Suppressor macrophage treated with lipopolysaccharide for 4 hours (primary cell): ENCODE measurements at places on chromosomes 12 and 14.

- no peak for DNase-seq
Measured at GRCh38 chr12:115451780-115452736, 768.1 kb upstream of the TBX3 start.

DNA sequence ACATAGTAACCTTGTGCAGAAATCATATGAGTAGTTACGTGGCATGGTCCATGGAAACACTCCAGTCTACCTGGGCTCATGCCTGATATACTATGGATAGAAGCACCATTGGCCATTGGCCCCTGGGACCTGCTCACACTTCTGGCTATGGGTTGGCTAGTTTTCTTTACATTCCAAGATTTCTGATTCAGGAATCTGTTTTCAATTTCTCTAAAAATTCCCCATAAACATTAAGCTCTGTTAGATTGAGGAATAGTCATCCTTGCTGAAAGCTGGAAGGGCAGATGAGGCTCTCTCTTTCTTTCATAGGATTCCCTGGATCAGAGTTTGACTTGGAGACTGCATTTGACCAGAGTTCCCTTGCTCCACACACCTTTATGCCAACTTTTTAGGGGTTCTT, 37.3 kb upstream of the RAP1B start:
- no peak for DNase-seq

- DNase-seq = no peak
Measured at GRCh38 chr14:36028218-36028617, 148.3 kb downstream of the PTCSC3 start.

DNA sequence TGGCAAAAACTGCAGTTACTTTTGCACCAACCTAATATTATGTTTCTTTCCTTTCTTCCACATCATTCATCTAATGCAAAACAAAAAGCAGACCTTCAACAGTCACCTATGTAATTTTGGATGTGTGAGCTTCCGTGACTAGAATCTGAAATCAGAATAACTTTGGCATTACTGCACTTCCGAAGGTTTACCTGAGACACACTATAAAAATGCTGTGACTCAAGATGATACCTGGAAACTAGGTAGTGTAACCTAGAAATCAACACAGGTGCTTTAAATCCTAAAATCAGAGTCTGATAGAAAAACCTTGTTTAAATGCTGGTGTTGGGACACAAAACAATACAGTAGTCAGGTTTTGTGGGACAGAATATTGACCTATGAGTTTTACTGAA, 2.2 kb downstream of the BTBD7 start:
- no peak for DNase-seq

DNA sequence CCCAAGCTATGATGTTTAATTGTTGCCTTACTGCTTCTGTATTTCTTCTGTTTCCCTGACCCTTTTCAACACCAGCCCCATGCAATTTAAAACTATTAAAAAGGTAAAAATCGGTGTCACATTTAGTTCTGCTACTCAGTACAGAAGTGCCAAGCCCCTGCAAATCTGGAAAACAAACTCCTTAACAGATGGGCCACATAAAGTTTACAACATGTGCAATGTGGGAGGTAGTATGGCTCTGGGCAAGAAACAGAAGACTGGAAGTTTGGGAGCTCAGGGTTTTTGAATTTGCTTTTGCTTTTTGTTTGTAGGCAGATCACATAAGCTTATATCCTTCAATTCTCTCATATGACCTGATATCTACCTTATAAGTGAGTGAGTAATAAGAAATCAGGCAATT, 404.0 kb upstream of the ATP2B1 start:
- DNase-seq = no peak

DNA sequence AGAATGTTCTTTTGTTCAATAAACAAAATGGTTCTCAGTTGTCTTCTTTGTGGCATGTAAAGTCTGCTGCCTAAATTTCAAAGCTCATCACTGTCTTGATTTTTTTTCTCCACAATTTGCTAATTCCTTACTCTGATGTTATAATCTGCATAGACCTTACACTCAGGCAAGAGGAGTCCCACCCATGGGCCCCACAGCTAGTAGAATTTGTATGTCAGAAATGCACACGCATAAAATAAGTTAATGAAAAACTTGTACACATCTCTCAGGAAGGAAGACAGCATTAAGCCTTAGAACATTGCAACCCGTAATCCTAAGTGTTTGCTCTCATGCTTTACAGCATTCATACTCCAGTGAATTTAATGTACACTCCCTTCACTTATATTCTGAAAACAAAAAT, 280.8 kb downstream of the ATXN7L3B start:
- DNase-seq = no peak

- DNase-seq = no peak
Measured at GRCh38 chr12:100789146-100789545, 5.4 kb upstream of the ANO4 start.

GRCh38 chr12:116709768-116710167, 28.1 kb downstream of the SPRING1 start:
- no peak for DNase-seq

DNA sequence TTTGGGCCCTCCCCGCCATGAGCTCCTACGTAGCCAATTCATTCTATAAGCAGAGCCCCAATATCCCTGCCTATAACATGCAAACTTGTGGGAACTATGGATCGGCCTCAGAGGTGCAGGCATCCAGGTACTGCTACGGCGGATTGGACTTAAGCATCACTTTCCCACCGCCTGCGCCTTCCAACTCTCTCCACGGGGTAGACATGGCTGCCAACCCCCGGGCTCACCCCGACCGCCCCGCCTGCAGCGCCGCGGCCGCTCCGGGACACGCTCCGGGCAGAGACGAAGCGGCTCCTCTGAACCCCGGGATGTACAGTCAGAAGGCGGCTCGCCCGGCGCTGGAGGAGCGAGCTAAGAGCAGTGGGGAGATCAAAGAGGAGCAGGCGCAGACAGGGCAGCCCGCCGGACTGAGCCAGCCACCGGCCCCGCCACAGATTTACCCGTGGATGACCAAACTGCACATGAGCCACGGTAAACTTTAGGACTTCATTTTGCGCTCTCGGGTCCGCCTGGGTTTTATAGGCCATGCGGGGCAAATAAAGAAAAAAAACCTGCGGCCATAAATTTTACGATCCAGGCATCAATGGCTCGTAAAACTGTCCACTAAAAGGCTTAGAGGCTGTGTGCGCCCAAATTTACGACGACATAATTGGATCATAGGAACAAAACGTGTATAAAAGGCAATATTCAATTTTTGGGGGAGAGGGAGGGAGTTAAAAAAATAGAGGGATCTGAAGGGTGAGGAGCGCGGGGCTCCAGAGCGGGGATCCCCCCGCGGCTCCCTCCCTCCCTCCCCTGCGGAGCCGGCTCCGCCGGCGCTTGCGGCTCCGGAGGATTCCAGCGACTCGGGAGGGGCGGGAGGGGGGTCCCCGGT, 493 bp downstream of the HOXC5 start:
- DNase-seq = no peak

DNA sequence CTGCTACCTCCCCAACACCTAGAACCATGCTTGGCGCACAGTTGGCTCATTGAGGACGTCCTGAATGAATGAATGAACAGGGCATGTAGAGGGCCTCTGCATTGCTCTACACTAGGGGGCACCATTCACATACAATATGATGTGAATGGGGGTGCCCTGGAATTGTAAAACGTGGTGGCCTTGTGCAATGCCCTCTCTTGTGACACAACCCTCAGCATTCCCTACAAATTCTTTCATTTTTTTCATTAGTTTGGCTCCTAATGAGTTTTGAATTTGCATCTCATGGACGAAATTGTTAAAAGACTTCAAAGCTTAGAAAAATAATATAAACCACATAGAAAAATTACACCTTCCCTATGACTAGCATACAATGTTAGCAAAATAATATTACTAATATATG, 2.3 kb upstream of the DIO2 start:
- peak; percentile 40 for DNase-seq

DNA sequence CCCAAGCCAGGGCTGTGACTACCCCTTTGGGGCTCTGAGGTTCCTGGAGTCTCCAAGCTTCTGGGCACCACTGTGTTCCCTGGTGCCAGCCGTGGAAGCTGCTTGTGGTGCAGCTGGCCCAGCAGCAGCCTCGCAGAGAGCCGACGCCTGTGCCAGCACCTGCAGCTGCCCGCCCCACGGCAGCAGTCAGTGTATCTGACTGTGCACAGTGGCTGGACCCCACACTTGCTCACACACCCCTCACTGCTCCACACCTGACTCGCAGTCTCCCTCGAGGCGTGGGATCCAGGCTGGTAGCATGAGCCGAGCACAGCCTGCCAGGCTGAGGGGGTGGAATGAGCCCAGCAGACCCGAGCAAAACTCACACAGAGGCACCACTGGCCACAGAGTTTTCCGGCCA, 325.2 kb downstream of the PCNX1 start:
- DNase-seq = no peak

DNA sequence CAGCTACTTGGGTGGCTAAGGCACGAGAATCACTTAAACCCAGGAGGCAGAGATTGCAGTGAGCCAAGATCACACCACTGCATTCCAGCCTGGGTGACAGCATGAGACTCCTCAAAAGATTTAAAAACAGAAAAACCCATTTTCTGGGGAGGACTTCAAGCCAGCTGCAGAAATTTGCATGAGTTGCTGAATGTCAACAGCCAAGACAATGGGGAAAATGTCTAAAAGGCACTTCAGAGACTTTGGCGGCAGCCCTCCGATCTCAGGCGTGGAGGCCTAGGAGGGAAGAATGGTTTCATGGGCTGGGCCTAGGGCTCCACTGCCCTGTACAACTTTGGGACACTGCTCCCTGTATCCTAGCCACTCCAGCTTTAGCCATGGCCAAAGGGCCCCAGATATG, 177.8 kb upstream of the C14orf180 start:
- no peak for DNase-seq

- no peak for DNase-seq
Measured at GRCh38 chr12:26830363-26830762, 2.6 kb downstream of the ITPR2 start.

DNA sequence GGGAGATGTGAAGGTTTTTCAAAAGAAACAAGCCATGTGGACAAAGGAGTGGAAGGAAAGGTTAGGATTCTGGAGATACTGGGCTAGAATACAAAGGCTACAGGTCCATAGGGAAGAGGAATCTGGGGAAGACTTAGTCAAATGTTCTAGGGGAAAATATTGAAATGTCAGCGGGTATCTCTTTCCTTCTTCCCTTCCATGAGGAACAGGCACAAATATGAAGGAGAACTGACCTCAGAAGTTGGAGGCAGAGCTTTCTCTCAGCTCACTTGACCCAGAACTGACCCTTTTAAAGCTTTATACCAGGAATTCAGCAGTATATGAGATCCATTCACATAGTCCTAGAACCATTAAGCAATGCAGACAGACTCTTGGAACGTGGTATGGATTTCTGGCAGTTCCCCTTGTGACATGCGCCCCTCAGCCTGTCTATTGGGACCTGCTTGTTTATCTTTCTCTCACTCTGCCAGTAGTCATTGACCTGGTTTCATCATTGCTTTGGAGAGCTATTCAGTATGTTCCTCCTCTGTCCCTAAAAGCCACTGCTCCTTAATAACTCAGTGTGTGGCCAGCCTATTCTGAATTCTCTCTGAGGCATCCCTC, 43.0 kb upstream of the GSG1 start:
- peak; percentile 25 for DNase-seq

GRCh38 chr14:32561520-32561919, 232.4 kb downstream of the AKAP6 start:
- no peak for DNase-seq

- no peak for DNase-seq
Measured at GRCh38 chr12:123050331-123050831, 69.9 kb downstream of the ARL6IP4 start.

DNA sequence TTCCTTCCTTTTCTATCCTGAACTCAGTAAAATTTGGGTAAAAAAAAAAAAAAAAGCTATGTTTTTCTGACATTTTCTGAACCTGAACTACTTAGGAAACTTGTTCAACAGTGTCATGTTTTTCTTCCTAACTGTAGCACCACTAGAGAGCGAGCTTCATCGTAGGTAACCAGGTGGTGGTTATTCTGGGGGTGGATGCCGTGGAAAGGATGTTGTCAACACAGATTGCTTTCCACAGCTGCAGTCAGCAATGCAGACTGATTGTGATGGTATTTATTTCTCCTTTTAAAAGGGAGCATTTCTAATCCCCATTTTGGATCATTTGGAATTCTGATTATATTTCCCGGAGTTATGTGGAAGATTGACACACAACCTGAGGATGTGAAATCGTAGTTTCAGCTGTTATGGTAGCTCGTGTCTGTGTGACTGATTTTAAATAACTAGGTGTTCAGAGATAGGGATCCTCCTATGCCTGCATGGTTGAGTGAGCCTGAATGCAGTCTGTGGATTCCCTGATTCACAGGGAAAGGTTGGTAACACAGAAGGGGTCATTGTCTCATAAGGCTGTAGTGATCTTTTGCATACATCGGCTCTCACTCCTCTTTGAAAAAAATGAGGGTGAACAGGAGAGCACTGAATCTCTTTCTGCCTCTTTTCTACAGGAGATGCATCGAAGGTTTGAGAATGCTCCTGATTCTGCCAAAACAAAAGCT, 113.2 kb downstream of the ERC1 start:
- no peak for DNase-seq

DNA sequence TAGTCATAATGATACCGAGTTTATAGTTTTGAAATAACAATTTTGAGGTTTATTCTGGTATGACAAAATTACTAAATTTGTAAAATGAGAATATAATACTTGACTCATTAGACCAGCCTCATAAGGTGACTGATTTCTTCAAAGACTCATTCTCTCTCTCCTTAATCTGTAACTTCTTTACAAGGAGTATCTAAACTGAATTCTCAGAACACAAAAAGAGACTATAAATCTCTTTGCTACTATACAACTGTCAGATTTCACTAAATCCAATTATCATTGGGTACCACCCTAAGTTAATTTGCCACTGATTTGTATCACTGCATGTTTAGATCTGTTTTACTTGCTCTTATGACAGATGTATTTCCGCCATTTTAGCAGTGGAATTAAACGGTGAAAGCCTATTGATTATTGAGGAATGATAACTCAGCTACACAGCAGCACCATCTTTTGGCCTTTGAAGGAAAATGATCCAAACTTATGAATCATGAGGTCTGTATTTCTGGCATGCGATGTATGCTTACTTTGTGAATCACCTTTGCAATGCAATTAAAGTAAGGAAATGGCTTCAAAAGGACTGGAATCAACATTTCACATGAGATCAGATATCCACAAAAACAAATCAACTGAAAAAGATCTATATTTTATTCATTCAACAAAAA, 161.2 kb downstream of the RERGL start:
- no peak for DNase-seq
